Uterus (tissue), 4 donors: ENCODE measurements at places on chromosomes 12 and 14. TPM values are rescaled to one million over a fixed set of nuclear protein-coding genes. Genes with fewer than 3 reads are reported as not detected.

DNA sequence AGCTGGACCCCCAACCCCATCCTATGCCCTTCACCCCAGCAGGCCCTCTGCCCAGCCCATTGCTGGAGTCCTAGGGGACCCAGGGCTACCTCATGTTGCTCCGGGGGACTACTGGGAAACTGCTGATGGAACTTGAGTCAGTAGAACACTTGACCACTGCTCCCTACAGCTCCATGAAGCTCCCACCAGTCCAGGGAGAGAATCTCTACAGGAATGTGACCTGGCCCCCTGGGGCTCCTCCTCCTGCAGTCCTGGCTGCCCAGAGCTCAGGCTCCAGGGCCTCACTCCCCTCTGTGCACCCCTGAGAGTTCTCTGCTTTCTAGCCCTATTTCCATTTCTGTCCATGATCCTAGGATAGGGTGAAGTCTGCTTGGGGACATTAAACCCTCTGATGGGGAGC lies 10.8 kb upstream of the AQP2 start:
- H3K4me1 ChIP-seq, result no peaks in the 10 kb centered on the region
- no peaks in the 10 kb centered on the region for H3K27me3 ChIP-seq
- no peak overlapping the region for H3K27ac ChIP-seq
- no peaks in the 10 kb centered on the region for H3K36me3 ChIP-seq

- DNase-seq, result no peak
- no peaks in the 10 kb centered on the region for H3K27me3 ChIP-seq
- H3K4me3 ChIP-seq, result no peak overlapping the region
- no peaks in the 10 kb centered on the region for H3K36me3 ChIP-seq
- H3K4me1 ChIP-seq, result no peaks in the 10 kb centered on the region
- no peak overlapping the region for H3K27ac ChIP-seq
Measured at GRCh38 chr14:33646692-33647260, 304.1 kb downstream of the EGLN3 start.

GRCh38 chr12:106274575-106275121 lies 26.8 kb upstream of the CKAP4 start:
- no peak overlapping the region for H3K27ac ChIP-seq
- no peaks in the 10 kb centered on the region for H3K27me3 ChIP-seq
- H3K4me1 ChIP-seq, result no peaks in the 10 kb centered on the region

- no peak overlapping the region for H3K4me3 ChIP-seq
- no peak for DNase-seq
- H3K4me1 ChIP-seq, result no peaks in the 10 kb centered on the region
- H3K27ac ChIP-seq, result no peak overlapping the region
- no peaks in the 10 kb centered on the region for H3K27me3 ChIP-seq
Measured at GRCh38 chr14:88069677-88070076, 64.7 kb downstream of the GPR65 start.

Gene HIGD1C
- total RNA-seq, result not detected

Gene INHBE
- total RNA-seq, result not detected
